Kidney tubule cell (primary cell): ENCODE measurements at places on chromosomes 3 and 15.
A peak's percentile ranks its signal among the peaks of the same experiment; 100 is the strongest.

DNA sequence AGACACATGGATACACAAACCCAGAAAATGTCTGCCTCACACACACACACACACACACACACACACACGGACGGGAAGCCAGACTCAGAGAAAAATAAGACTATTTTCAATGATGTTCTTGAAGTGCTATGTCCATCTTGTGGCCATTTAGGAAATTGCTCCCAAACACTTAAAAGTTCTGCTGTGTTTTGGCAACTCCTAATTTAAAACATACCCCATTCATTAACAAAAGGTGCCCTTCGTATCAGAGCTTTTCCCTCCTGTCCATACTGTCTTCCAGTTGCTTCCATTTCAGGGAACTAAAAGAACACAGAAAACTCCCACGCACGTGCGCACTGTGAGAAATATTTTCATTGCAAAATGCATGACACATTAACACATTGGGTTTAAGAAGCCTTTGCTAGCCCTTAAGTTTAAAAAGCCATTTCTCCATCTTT is 44.6 kb downstream of the SLC12A1 start:
- DNase-seq: peak; percentile 67

- peak; percentile 87 for DNase-seq
These were observed 2.6 kb downstream of the CCDC9B start for GRCh38 chr15:40338041-40338657.

DNA sequence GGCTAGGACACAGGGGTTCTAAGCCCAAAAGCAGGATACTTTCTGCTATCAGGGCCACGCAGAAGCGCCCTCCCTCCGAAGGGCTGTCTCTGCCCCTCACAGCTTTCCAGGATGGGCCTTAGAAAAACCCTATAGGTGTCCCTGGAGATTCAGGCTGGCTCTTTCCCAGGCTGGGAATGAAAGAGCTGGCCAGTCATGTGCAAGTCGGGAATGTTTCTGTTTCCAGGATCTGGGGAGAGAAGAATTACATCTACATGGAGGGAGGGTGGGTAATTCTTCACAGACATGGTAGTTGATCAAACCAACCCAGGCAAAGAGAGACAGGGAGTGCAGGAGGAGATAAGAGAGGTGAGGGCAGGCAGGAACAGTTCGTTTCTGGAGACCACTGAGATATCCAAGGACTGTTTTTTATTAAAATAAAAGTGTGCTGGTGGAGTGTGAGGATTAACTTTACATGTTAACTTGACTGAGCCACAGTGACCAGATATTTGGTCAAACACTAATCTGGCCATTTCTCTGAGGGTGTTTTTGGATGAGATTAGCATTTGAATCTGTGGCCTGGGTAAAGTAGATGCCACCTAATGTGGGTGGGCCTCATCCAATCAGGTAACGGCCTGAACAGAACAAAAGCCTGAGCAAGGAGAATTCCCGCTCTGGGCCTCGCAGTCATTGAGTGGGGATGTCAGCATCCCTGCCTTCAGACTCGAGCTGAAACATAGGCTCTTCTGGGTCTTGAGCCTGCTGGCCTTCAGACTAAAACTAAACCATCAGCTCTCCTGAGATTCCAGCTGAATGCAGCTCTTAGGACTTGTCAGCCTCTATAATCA is 15.3 kb downstream of the NUP210 start:
- no peak for DNase-seq

DNA sequence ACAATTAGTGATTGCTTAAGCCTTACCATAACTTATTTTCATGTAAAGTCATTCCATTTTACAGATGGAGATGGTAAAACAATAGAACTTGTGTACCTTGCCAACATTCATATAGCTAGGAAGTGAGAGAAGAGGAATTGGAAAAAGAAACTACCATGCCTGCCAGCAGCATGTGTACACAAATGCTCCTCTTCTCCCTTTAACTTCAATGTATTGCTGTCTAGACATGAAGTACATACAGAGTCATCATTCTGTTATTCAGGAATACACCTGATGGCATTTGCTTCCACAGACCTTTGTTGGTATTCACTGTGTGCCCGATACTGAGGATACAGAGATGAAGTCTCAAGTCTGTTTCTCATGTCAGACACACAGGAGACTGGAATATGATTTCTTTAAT is 7.1 kb upstream of the TMEM207 start:
- peak; percentile 31 for DNase-seq

DNA sequence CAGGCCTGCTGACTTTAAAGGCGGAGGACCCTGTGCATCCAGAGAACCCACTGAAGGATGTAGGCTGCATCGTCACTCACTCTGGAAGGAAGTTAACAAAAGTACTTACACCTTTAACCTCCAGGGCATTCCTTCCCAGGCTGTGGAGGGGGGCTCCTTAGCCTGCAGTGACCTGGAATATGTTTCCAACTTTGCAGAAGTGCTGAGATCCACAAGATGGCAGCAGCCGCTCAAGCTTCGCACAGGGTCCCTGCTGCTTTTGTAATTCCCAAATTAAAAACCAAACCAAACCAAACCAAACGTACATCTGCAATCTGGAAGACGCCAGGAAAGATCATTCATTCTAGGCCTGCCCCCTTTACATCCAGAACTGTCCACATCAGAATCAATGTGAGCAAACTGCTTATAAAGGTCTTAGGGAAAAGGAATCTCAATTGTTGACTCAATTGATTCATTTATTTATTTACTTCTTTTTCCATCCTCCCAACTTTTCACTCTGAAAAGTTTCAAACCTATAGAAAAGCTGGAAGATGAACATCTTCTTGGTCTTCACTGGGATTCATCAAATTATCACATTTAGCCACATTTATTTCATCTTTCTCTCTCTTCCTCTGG is 70.5 kb upstream of the KLHL25 start:
- DNase-seq: peak; percentile 40

DNA sequence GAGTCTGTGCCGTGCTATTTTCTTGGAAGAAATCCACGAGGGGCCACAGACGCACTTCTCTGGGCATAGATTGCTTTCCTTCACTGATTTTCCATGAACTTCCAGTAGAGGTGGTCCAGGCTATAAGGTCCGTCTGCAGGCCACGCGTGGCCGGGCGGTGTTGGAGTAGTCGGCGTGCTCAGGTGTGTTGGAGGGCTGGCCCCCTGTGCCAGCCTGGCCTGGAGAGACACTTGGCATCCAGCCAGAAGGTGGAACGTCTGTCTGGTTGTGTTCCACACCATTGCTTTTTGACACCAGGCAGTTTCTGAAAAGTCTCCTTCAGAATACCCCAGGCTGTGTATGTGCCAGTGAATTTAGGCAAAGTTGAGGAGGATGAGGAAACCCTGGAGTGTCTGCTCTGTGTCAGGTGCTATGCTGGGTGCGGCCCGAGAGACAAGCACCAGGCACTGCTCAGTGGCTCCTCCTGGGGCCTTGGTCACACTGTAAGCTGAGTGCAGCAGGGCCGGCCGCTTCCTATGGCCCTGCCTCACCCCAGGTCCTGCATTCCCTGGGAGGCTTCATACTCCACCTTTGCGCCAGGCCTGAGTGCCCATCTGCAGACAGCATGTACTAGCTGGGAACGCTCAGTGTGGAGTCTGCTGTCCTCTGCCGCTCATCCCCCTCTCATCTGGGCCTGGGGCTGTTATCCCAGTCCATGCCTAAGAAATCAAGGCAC is 52.1 kb upstream of the TAMM41 start:
- no peak for DNase-seq

DNA sequence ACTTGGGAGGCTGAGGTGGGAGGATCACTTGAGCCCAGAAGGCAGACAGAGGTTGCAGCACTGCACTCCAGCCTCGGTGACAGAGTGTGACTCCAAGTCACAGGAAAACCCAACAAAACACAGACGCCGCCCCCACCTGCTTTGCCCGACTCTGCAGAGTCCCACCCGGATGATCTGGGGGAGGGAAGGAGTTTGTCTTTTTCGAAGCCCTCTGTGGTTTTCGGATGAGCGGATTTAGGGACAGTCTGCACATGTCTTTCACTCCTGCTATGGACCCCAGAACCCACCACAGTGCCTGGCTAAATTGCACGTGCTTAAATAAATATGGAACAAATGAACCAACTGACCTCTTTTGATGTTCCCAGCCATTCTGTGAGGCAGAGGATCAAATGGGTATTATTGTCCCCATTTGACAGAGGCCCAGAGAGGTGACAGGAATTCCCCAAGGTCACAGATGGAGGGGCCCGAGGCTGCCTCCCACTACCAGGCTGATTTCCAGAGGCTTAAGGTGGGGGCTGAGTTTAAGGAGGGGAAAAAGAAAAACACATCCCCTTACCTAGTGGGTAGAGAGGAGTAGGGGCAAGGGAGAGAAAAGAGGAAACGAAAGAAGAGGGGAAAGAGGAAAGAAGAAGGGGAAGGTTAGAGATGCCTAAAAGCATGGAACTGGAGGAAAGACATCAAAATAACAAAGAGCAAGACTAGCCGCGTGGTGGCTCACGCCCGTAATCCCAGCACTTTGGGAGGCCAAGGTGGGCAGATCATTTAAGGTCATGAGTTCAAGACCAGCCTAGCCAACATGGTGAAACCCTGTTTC is 59.4 kb upstream of the TFRC start:
- DNase-seq: no peak

GRCh38 chr3:62188681-62189375 is 184.5 kb downstream of the FEZF2 start:
- DNase-seq: peak; percentile 83

DNA sequence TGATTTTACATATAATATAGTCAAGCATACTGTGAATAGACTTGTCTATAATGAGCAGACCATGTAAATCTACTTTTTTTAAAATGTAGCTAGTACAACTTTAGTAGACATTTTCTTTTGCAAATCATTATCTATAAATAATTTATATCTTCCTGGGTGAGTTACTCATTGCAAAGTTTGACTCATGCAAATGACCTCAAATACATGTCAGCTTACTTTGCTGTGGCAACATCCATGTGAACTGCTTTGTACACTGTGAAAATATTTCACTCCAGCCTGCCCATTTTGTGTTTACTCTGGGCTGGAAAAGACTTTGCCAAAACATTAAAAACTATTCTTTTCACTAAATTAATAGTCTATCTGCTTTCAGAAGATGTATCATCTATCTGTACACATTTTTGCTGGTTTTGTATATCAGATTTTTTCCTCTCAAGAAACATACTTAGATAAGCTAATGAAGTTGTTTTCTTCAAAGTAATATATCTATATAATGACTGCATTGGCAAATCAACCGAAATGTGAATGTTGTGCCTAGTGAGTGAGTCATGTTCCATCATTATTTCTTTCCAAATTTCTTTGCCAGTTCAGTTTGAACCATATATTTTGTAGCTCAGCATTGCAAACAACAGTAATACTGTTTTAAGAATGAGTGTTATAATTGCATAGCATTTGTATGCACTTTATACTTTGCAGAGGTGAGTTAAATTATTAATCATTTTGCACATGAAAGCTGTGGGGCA is 26.5 kb downstream of the IGSF10 start:
- DNase-seq: peak; percentile 90

GRCh38 chr3:37819591-37819990 is 42.1 kb upstream of the CTDSPL start:
- DNase-seq: peak; percentile 45

- peak; percentile 65 for DNase-seq
These were observed 4.5 kb upstream of the PARP15 start for GRCh38 chr3:122572940-122573412.

GRCh38 chr3:44439499-44440295 is 37.8 kb downstream of the ZNF445 start:
- peak; percentile 17 for DNase-seq

GRCh38 chr3:68135067-68135466 is 480.7 kb upstream of the SUCLG2 start:
- DNase-seq: no peak

GRCh38 chr15:57144448-57144847 is 226.0 kb downstream of the TCF12 start:
- no peak for DNase-seq

- DNase-seq: peak; percentile 67
These were observed 7.0 kb upstream of the CD276 start for GRCh38 chr15:73677146-73677607.

DNA sequence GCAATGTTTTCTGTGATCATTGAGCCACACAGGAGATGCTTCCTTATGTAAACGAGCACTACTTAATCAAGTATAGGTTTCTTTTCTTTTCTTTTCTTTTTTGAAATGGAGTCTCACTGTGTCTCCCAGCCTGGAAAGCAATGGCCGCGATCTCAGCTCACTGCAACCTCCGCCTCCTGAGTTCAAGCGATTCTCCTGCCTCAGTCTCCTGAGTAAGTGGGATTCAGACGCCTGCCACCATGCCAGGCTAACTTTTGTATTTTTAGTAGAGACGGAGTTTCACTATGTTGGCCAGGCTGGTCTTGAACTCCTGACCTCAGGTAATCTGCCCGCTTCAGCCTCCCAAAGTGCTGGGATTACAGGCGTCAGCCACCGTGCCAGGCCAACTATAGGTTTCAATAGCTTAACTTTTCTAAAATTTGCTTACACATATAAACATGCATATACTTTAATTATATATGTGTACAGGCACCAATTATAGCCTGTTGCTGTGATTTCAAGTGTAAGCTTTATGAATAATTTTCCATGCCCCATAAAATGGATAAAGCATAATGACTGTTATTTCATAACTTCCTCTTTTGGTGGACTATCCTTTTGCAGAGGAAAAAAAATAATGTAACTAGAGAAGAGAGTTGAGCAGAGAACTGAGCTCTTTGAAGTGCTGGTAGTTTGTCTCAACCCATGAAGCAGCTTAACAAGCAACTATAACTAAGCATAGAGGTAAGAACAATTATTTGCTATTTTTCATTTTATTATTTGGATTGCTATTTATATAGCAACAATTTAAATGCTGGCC is 24.8 kb upstream of the MBNL1 start:
- DNase-seq: no peak

- no peak for DNase-seq
These were observed 7.5 kb downstream of the BMF start for GRCh38 chr15:40100947-40101905.

DNA sequence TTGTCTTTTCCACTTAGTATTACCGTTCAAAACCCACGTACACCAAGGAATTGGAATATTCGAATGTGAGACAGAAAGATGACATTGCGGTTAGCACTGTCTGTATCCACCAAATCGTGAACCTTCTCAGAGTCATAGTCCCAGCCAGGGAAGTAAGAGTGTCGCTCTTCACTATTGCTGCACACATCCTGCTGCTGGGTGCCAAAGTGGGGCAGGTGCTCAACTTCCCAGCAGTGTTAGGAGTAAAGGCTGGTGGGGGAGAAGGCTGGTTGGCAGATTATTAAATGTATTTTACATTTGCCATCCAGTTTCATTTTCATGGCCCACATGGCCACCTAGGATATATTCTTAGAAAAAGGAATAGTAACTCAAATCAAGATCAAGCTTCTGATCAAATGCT is 65.1 kb downstream of the PTPRG start:
- DNase-seq: no peak

GRCh38 chr3:10339376-10339955 is 18.6 kb upstream of the SEC13 start:
- DNase-seq: no peak
